ENCODE measurements at places on chromosomes 1 and 21. TPM values are rescaled to one million over a fixed set of nuclear protein-coding genes. Genes with fewer than 3 reads are reported as not detected.

TNFRSF1B gene
- 37.7 TPM for polyA plus RNA-seq

FH gene
- polyA plus RNA-seq, result 20.1 TPM

SPRR2G gene
- polyA plus RNA-seq, result not detected

DNA sequence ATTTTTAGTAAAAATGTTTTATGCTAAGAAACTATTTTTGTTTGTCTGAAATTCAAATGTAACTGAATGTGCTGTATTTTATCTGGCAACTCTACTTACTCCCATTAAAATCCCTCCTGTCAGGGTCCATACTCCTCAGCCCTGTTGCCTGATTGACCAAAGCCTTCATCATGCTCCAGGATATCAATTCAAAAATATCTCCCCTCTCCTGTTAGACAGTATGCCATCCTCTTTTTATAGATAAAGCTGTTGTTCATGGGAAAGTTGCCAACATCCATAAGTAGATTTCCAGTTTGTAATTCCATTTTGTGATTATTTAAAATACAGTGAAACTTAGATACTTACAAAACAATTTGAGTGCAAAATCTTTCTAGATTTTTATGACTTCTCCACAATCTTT is 65.7 kb downstream of the DTL start:
- no peak for DNase-seq

- no peak for DNase-seq
These were observed 13.5 kb upstream of the CR2 start for GRCh38 chr1:207440626-207441025.

Measured in B cell (primary cell).